Peyer's patch (tissue), 4 donors: ENCODE measurements at places on chromosomes 2 and 18. TPM values are rescaled to one million over a fixed set of nuclear protein-coding genes. Genes with fewer than 3 reads are reported as not detected.
A peak's percentile ranks its signal among the peaks of the same experiment; 100 is the strongest.

The ANO7 gene
- 104 TPM for total RNA-seq

The TUBA3E gene
- not detected for total RNA-seq

- H3K27me3 ChIP-seq = no peaks in the 10 kb centered on the region
- no peaks in the 10 kb centered on the region for H3K36me3 ChIP-seq
- H3K4me1 ChIP-seq = no peaks in the 10 kb centered on the region
- no peak for DNase-seq
- H3K4me3 ChIP-seq = no peak overlapping the region
- H3K27ac ChIP-seq = no peak overlapping the region
Measured at GRCh38 chr18:13471198-13471845, 252.8 kb downstream of the LDLRAD4 start.

The PDE11A gene
- total RNA-seq = 2.1 TPM

The POTEJ gene
- total RNA-seq = 1.7 TPM

DNA sequence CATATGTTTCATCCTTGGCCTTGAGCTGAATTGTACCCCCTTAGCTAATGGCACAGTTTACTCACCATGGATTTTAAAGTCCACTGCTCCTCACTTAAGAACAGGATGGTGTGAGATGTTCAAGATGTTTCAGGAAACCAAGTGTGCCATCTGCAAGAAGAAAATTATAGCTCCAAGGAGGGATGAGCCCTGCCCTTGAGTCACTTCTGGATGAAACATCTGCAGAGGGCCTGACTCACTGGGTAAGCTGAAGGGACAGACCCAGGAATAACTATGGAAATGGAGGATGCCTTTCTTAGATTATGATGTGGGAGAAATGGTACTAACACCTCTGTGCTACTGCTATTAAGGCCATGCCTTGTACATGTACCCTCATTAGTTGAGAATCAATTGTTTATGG lies 6.4 kb downstream of the MARS2 start:
- no peaks in the 10 kb centered on the region for H3K27me3 ChIP-seq
- no peak overlapping the region for H3K27ac ChIP-seq
- H3K4me3 ChIP-seq = no peak overlapping the region
- no peaks in the 10 kb centered on the region for H3K4me1 ChIP-seq

GRCh38 chr2:38496927-38497669 lies 105.6 kb downstream of the HNRNPLL start:
- no peaks in the 10 kb centered on the region for H3K4me1 ChIP-seq
- no peaks in the 10 kb centered on the region for H3K27me3 ChIP-seq
- H3K4me3 ChIP-seq = no peak overlapping the region
- no peaks in the 10 kb centered on the region for H3K36me3 ChIP-seq
- DNase-seq = no peak

- H3K27me3 ChIP-seq = no peaks in the 10 kb centered on the region
- DNase-seq = no peak
- H3K36me3 ChIP-seq = no peaks in the 10 kb centered on the region
- no peak overlapping the region for H3K4me3 ChIP-seq
- no peaks in the 10 kb centered on the region for H3K4me1 ChIP-seq
- no peak overlapping the region for H3K27ac ChIP-seq
Measured at GRCh38 chr2:627340-627709, 49.9 kb downstream of the TMEM18 start.

DNA sequence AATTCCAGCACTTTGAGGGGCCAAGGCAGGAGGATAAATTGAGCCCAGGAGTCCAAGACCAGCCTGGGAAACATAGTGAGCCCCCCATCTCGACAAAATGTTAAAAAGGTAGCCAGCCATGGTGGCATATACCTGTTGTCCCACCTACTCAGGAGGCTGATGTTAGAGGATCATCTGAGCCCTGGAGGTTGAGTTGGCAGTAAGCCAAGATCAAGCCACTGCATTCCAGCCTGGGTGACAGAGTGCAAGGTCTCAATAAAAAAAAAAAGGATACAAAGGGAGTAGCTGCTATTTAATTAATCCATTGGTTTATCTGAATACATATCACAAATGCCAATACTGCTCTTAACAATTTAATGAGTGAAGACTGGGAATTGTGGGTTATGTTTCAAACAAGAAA lies 327.8 kb downstream of the CPS1 start:
- H3K27ac ChIP-seq = no peak overlapping the region
- no peaks in the 10 kb centered on the region for H3K4me1 ChIP-seq
- no peaks in the 10 kb centered on the region for H3K36me3 ChIP-seq
- H3K27me3 ChIP-seq = no peaks in the 10 kb centered on the region
- no peak for DNase-seq
- H3K4me3 ChIP-seq = no peak overlapping the region

The DCC gene
- not detected for total RNA-seq

GRCh38 chr2:608297-608696 lies 68.9 kb downstream of the TMEM18 start:
- no peaks in the 10 kb centered on the region for H3K36me3 ChIP-seq
- no peak overlapping the region for H3K4me3 ChIP-seq
- no peak for DNase-seq
- H3K4me1 ChIP-seq = no peaks in the 10 kb centered on the region
- no peaks in the 10 kb centered on the region for H3K27me3 ChIP-seq

DNA sequence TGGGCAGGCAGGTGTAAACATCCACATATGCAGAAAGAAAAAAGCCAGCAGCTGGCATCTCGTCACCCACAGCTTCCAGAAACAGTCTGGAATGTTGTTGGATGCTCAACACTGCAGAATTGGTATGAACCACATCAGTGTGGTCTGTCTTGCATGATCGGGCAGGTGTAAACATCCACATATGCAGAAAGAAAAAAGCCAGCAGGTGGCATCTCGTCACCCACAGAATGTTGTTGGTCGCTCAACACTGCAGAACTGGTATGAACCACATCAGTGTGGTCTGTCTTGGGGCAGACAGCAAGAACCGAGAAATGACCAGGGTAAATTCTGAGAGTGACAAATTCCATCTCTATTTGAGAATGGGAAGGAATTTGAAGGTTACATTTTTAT lies 39.6 kb downstream of the DOCK10 start:
- H3K36me3 ChIP-seq = no peaks in the 10 kb centered on the region
- peak overlapping the region; percentile 59 for H3K27ac ChIP-seq
- DNase-seq = no peak
- H3K27me3 ChIP-seq = no peaks in the 10 kb centered on the region
- H3K4me3 ChIP-seq = no peak overlapping the region

DNA sequence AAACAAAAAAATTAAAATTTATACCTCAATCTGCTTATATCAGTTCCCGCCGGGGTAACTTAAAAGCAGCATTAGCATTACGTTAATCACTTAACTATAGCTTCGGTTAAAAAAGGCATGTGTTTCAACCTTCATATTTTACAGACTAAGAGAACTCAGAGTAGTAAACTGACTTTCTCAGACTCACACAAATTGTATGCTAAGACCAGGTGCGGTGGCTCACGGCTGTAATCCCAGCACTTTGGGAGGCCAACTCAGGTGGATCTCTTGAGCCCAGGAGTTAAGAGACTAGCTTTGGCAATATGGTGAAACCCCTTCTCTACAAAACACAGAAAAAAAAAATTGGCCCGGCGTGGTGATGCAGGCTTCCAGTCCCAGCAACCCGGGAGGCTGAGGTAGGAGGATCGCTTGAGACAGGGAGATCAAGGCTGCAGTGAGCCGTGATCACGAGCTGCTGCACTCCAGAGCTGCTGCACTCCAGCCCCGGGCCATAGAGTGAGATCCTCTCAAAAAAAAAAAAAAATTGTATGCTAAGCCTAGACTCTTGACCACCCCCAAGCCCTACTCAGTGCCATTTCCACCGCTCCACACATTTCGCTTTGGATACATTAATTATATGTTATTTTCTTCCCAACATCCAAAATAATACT lies 2.4 kb downstream of the HNRNPLL start:
- no peaks in the 10 kb centered on the region for H3K36me3 ChIP-seq
- no peaks in the 10 kb centered on the region for H3K27me3 ChIP-seq
- peak overlapping the region; percentile 28 for H3K4me3 ChIP-seq
- peaks cover 4% of the 10 kb centered on the region for H3K4me1 ChIP-seq

DNA sequence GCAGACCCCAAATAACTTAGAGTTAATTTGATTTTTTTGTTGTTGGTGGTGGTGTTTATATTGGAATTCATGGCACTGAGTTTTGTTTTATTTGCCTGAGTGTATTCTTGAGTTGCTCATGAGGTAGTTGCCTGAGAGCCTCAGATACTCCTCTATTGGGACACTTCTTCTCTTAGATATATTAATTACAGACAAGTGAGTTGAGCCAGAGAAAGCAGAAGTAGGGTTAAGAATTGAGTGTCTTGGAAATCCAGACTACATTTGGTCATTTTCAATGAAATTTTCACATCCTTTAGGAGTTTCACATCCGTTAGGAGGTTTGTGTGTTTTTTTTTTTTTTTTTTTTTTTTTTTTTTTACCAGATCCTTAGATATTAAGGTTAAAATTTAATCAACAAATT lies 29.0 kb downstream of the FMNL2 start:
- no peak overlapping the region for H3K4me3 ChIP-seq
- DNase-seq = no peak
- H3K36me3 ChIP-seq = no peaks in the 10 kb centered on the region
- no peak overlapping the region for H3K27ac ChIP-seq
- peaks cover 4% of the 10 kb centered on the region for H3K4me1 ChIP-seq

DNA sequence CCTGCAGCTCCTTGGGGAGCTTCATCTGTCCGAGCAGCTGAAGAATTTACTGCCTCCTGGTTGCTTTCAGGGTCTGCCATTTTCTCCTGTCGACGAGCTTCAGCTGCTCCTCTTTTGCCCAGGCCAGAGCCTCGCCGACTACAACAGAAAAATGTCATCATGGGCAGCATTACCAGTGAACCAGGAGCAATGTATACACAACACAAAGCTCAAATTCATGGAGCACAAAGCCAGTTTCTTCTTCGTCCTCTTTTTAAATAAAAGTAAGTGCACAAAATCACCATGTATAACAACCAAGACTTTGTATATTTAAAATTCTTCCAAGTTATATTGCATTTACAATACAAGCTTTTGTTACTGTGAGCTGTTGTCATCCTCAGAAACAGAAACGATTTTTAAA lies 85.0 kb downstream of the TRIP12 start:
- DNase-seq = no peak
- no peaks in the 10 kb centered on the region for H3K36me3 ChIP-seq
- H3K27ac ChIP-seq = no peak overlapping the region
- no peaks in the 10 kb centered on the region for H3K27me3 ChIP-seq
- H3K4me1 ChIP-seq = no peaks in the 10 kb centered on the region

The ARHGAP15 gene
- total RNA-seq = 203 TPM

GRCh38 chr18:75828379-75828778 lies 400.9 kb upstream of the SMIM21 start:
- no peaks in the 10 kb centered on the region for H3K27me3 ChIP-seq
- H3K4me3 ChIP-seq = no peak overlapping the region

- DNase-seq = no peak
- no peak overlapping the region for H3K27ac ChIP-seq
- no peaks in the 10 kb centered on the region for H3K4me1 ChIP-seq
- no peak overlapping the region for H3K4me3 ChIP-seq
- no peaks in the 10 kb centered on the region for H3K27me3 ChIP-seq
- H3K36me3 ChIP-seq = no peaks in the 10 kb centered on the region
Measured at GRCh38 chr2:173750353-173750801, 214.8 kb downstream of the SP3 start.

The KCNK3 gene
- 1.1 TPM for total RNA-seq

- H3K27ac ChIP-seq = peak overlapping the region; percentile 53
- no peaks in the 10 kb centered on the region for H3K27me3 ChIP-seq
- H3K36me3 ChIP-seq = no peaks in the 10 kb centered on the region
- no peaks in the 10 kb centered on the region for H3K4me1 ChIP-seq
Measured at GRCh38 chr2:41966431-41966893, 81.4 kb upstream of the PKDCC start.

- H3K4me3 ChIP-seq = no peak overlapping the region
- peaks cover 28% of the 10 kb centered on the region for H3K4me1 ChIP-seq
- H3K27ac ChIP-seq = peak overlapping the region; percentile 75
- H3K27me3 ChIP-seq = no peaks in the 10 kb centered on the region
Measured at GRCh38 chr2:46548521-46549144, 69.3 kb downstream of the TMEM247 start.

DNA sequence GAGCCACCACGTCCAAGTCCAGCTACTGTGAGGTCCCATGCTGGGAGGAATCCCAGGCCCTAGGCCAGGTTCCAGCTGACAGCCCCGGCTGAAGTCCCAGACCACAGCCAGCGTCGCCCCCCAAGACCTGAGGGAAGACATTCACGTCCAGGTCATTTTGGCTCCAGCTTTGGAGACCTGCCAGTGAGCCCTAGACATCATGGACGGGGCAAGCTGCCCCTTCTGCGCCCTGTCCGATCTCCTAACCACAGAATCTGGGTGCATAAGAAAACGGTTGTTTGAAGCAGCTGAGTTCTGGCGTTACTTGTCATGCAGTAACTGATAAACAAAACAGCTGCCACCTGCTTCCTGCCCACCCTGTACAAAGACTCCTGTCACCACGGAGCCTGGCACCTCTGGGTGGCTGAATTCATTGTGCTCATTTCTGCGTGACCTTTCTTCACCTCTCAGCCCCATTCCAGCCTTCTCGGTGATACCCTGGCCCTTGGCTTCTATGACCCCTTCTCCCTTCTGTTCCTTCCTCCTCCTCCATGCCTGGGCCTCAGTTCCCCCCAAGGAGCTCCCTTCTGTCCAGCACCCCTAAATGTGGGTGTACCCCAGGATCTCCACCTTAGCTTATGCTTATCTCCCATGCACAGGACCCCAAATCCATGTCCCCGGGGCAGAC lies 72.6 kb upstream of the SMAD7 start:
- no peak overlapping the region for H3K27ac ChIP-seq
- no peaks in the 10 kb centered on the region for H3K4me1 ChIP-seq
- no peak overlapping the region for H3K4me3 ChIP-seq
- no peaks in the 10 kb centered on the region for H3K27me3 ChIP-seq

DNA sequence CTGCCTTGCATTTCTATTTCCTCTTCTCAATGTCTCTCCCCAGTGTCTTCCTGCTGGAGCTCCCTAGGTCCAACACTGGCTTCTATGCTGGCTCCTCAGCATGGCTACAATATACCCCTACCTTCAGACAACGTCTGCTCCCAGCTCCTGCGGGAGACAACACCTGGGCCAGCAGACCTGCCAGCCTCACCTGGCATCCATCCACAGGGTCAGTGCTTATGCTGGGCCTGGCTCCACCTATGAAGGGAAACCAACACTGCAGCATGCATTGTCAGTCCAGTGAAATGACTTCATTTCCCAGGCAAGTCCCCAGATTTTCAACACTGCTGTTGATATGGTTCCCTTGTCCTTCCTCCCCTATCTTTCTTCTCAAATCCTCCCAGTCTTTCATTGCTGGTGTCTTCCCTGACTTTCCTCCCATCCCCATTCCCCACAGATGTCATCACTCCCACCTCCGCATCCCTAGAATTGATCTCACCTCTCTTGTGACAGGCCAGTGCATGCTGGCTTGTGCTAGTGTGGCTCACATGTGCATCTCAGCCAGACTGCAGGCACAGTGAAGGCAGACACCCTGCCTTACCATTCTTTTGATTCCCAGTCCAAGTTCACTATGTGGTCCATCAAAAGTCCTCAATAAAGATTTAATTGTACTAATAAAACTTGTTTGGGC lies 98.0 kb downstream of the MYO5B start:
- H3K27me3 ChIP-seq = no peaks in the 10 kb centered on the region
- H3K4me1 ChIP-seq = peaks cover 6% of the 10 kb centered on the region
- no peak overlapping the region for H3K27ac ChIP-seq
- no peaks in the 10 kb centered on the region for H3K36me3 ChIP-seq
- DNase-seq = no peak
- no peak overlapping the region for H3K4me3 ChIP-seq
